Cortex of kidney (tissue), 1 donor: ENCODE measurements at places on chromosomes 6 and 20.

DNA sequence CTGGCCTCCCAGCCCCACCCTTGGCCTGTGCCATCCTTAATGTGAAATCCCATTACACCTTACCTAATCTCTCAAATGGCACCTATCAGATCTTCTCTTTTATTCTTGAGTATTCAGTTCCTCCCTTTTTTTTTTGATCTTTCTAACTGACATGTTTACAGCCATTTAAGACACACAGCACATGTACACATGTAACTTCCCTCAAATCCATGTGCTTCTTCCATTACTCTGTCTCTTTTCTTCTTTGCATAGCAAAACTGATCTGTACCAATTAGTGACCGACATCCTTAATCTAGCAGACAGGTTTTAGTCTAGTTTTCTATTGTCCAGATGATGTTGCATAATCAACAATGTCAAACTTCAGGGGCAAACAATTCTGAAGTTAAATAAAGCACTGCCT lies 413.8 kb upstream of the FLRT3 start:
- DNase-seq = no peak

DNA sequence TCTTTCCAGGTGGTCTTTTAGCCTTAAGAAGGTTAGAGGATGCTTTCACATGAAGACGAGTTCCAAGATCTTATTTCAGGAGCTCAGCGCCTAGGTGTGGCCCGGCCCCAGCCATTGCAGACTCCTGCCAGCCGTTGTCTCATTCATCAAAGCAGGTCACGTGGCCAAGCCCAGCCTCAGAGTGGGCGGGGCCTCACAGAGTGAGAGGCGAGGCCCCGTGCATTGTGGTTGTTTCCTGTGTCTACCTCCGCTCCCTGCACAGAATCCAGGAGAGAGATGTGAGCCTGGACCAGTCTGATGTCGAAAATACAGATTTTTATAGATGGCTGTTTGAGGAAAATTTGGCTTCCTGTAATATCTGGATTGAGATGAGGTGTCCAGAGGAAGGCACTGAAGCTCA lies 49.2 kb upstream of the CST5 start:
- DNase-seq = no peak

DNA sequence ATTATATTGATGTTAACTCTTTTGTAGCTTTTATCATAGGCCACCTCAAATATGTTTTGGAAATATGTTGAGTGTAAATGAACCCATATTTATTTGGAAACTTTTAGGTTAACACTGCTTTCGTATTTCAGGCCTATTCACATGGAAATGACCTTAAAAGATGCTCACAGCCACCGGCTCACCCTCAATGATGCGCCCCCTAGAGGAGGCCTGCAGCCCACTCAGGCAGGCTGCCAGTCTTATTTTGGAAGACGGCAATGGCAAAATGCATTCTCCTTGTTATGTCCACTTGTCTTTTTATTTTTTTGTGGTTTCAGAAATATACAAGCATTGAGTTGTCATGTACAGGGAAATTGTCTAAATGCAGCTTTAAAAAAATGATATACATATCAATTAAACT lies 869.7 kb downstream of the PHF3 start:
- DNase-seq = no peak

DNA sequence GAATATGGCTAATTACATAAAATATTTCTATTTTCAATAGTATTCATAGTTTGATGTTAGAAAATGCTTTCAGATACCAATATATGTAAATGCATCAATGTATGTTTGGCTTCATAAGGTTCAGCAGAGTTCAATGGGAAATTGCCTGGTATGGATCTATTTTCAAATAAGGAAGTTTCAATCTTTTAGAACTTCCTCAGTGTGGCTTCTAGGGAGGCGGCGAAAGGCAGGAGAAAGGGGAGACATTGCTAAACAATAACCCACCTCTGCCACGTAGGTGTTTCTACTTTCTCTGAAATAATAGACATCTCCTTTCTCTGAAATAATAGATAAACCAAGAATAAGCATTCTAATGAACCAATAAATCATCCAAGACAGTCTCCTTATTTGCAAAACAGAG lies 237.7 kb upstream of the RAB32 start:
- DNase-seq = no peak
